Naive thymus-derived CD8-positive, alpha-beta T cell (primary cell): ENCODE measurements at places on chromosomes 1 and 21. TPM values are rescaled to one million over a fixed set of nuclear protein-coding genes. Genes with fewer than 3 reads are reported as not detected.

DNA sequence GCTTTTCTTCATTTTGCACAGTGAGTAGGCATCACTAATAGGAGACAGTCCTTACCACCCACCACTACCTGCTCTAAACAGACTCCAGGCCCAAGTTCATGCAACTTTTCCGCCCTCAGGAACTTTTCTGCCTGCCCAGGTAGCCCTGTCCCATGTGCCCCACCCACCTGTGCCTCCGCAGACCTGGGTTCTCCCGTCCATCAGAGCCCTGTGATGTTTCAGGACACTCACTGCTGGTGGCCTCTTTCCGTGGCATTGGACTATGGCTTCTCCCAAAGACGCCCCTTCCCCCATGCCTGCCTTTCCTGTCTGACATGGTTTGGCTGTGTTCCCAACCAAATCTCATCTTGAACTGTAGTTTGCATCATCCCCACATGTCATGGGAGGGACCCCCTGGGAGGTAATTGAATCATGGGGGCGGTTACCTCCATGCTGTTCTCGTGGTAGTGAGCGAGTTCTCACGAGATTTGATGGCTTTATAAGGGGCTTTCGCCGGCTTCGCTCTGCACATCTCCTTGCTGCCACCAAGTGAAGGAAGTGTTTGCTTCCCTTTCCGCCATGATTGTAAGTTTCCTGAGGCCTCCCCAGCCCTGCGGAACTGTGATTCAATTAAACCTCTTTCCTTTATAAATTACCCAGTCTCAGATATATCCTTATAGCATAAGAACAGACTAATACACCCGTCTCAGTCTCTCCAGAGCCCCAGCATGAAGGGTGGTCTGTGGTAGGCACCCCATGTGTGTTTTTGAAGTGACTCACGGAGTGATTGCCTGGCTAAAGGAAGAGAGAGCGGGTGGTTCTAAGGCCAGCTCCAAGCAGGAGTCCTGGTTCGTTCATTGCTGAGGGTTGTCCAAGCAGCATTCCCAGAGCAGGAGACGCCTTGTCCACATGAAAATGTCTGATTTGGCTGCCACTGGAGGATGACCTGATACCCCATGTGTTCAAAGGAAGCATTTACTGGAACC, 86.0 kb upstream of the ZBTB40 start:
- no peak for DNase-seq

- DNase-seq, result no peak
Observed at GRCh38 chr1:161676958-161677689, 14.2 kb downstream of the FCGR2B start.

DNA sequence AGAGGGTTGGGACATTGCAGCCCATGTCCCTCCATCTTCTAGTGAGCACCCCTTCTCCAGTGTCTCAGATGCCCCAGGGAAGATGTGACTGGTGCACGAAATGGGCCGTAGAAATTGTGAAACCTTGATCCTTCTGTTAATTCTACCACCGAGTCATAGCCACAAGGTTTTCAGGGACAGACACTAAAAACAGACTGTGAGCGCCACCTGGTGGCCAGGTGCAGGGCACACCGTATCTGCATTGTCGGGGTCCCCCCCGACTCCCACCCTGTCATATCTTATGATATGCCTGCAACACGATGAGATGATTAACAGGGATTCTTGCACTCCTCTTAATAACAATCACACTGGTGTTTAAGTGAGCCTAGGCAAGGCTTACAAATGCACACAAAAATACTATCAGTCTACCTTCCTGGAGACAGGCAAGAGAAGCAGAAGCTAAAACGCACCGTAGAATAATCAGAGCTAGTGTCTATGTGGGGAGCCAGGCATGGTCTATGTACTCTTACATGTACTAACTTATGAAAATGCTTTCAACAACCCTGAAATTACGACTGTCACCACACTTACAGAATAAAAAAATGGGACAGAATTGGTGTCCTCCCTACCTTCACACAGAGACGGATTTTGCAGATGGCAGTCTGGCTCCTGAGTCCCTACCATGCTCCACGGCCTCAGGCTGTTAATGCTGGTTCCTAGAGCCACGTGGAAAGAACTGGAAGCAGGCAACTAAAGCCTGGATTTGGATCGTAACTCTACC, 57.9 kb downstream of the FHAD1 start:
- peak; percentile 61 for DNase-seq

DNA sequence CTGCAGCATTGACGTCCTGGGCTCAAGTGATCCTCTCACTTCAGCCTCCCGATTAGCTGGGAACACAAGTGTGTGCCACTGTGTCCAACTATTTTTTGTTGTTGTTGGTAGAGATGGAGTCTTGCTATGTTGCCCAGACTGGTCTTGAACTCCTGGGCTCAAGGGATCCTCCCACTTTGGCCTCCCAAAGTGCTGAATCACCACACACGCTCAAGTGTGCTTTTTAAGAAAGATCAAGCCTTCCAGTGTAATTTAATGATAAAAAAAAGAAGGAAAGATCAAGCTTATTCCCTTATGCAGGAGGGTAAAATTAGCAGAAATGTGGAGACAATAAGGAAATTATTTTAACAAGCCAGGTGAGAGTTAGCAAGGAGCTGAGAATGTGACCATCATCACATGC, 61.1 kb upstream of the SERBP1 start:
- no peak for DNase-seq

GRCh38 chr1:174008979-174009378, 13.2 kb downstream of the RC3H1 start:
- DNase-seq, result no peak

Gene PALMD
- total RNA-seq, result not detected

GRCh38 chr1:212431644-212432043, 1.1 kb upstream of the NENF start:
- DNase-seq, result no peak

Gene INKA2
- 0.70 TPM for total RNA-seq

DNA sequence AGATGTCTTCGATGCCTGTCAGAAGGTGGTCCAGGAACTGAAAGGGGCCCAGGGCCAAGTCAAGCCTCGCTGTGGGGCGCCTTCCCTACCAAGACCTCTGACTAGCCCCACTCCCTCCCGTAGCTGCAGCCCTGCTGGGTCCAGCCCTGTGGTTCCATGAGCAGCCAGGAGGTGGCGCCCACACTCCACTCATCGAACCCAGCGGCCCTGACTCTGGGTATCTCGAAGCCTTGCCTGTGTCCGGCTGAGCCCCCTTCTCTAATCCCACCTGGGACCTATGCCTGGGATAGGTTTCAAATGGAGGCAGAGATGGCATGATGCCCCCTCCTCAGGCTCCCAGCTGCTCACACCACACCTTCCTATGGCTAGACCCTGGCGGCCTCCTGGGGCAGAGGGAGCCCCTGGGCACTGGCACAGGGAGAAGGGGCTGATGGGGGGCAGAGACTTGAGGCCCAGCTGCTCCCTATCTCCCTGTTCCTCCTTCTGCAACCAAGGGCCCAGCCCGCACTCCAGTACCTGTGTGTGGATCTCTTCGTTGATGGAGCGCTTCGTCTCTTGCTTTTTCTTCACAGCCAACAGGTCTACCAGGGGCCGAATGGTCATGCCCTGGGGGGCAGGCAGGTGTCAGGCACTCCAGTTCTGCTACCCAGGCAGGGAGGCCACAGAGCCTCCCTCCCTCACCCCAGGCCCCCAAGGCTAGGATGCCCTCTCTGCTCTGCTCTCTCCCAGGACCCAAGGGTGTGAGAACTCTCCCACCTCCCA, 52.0 kb downstream of the SLC9A1 start:
- DNase-seq, result peak; percentile 81
